ENCODE measurements at places on chromosomes 13 and 19. TPM values are rescaled to one million over a fixed set of nuclear protein-coding genes. Genes with fewer than 3 reads are reported as not detected.

The FBXO27 gene
- 3.8 TPM for total RNA-seq

The POSTN gene
- 0.08 TPM for total RNA-seq

The TSSK6 gene
- 1.5 TPM for total RNA-seq

The TRMT1 gene
- total RNA-seq = 36.4 TPM

The VSTM2B gene
- not detected for total RNA-seq

The ZSCAN5A gene
- 8.5 TPM for total RNA-seq

The LILRA2 gene
- total RNA-seq = not detected

The ELAVL1 gene
- 60.9 TPM for total RNA-seq
